ENCODE measurements at places on chromosomes 3 and 15. TPM values are rescaled to one million over a fixed set of nuclear protein-coding genes. Genes with fewer than 3 reads are reported as not detected.

- no peak for DNase-seq
These were observed 47.7 kb downstream of the CCR3 start for GRCh38 chr3:46289966-46290365.

DNA sequence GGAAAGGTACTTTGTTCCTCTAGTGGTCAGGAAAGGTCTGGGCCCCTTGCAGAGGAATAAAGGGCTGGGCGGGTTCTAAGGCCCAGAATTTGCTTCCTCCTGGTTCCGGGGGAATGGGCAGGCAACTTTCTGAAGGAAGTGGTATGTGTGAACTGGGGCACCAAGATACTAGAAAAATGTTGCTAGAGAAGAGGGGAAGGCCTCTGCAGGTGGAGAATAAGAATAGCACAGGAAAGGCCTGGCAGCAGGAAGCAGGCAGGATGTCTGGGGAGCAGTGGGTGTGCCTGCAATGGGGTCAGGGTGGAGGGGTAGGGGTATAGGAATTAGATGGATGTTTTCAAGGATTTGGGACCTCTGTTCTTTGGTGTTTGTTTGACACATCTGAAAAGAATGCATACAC lies 2.0 kb downstream of the SLC22A13 start:
- DNase-seq, result no peak

- no peak for DNase-seq
These were observed 527.6 kb downstream of the DIPK2A start for GRCh38 chr3:144499001-144499930.

DNA sequence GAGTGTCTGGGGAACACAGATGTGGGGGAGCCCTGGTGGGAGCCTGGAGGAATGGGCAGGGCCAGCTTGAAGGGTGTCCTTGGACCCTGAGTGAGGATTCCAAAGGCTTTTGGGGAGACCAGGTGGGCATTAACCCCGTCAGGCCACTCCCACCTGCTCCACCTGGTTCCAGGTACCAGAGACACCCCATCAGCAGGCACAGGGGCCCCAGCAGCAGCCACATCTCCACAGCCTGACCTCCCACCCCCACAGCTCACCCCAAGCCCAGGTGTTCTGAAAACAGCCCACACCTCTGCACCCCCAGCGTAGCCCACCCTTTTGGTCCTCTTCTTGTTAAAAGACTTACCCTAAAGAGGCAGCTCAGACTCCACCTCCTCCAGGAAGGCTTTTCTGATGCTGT lies 102.1 kb upstream of the PRR20G start:
- no peak for DNase-seq

DNA sequence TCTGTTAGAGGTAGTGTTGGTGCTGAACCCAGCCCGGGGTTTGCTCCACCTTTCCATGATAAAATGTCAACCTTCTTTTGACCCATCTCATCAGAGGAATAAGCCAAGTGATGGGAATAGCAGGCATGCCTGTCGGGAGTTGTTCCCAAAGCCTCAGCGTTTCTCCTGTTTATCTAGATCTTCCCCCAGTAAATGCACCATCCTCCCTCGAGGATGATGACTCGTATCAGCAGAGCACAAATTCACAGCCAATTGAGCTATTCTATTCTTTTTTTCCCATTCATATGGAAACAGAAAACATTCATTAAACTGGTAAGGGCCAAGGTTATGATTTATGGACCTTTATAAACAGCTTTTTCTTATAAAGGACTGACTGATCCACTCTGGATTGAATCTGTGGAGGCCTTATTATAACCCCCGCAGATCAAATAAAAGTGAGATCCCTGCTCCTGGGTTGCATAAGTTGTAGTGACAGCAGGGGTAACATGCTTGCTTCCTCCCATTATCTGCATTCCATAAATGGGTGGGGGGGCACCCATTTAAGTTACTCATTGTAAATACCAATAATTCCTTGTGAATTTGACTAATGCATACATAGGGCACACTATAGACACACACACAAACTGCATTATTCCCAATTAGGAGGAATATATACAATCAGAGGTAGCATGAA lies 207.3 kb downstream of the PLCL2 start:
- DNase-seq, result no peak

DNA sequence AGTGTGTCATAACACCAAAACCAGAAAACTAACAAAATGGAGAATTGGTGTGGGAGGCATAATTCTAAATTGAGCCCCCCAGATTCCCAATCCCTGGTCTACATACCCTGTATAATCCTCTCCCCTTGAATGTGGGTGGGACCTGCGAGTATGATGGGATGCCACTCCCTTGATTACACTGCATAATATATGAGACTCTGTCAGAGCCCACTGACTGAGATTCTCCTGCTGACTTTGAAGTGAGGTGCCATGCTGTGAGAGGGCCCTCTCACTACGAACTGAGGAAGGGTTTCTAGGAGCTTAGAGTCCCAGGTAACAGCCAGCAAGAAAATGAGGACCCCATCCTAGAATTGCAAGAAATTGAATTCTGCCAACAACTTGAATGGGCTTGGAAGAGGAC lies 49.5 kb downstream of the GPR176 start:
- DNase-seq, result no peak

- DNase-seq, result no peak
These were observed 15.8 kb downstream of the TGM4 start for GRCh38 chr3:44890258-44890657.

The CASR gene
- polyA plus RNA-seq, result 0.25 TPM

The SERPINI2 gene
- polyA plus RNA-seq, result 0.08 TPM

The MST1 gene
- 11.2 TPM for polyA plus RNA-seq

GRCh38 chr3:94256888-94257813 lies 194.3 kb downstream of the NSUN3 start:
- no peak for DNase-seq

The C2CD4A gene
- 0.05 TPM for polyA plus RNA-seq

GRCh38 chr3:159804726-159805410 lies 183.8 kb upstream of the IL12A start:
- DNase-seq, result no peak

DNA sequence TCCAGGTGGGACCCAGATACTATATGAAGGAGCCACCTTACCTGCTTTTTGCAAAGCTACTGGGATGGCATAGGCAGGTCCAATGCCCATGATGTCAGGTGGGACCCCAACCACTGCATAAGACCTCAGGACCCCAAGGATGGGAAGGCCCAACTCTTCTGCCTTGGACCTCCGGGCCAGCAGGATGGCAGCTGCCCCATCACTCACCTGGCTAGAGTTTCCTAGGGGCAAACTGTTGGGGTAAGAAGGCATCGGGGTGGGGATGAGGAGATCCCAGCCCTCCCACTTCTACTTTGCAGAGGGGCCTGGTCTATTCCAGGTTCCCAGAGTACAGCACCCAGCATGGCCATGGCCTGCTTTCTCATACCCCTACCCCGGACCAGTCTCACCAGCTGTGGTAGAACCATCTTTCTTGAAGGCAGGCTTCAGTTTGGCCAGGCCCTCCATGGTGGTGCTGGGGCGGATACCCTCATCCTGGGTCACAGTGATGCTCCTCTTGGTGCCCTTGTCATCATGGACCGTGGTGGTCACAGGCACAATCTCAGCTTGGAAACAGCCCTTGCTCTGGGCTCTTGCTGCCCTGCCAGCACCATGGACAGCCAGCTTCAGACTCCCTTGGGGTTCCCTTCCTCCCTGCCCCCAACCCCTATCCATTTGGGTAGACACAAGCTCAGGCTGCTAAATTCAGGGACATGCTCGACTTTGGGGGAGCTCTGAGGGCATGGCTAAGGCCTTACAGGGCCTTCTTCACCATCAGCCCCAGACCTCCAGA lies 10.6 kb downstream of the ACAA1 start:
- DNase-seq, result no peak

- DNase-seq, result no peak
These were observed 100.2 kb downstream of the LARS2 start for GRCh38 chr3:45488591-45488990.

GRCh38 chr3:49629866-49630265 lies 44.3 kb upstream of the APEH start:
- no peak for DNase-seq

The ZBTB20 gene
- polyA plus RNA-seq, result 1.5 TPM

GRCh38 chr3:148466980-148467740 lies 230.5 kb upstream of the AGTR1 start:
- DNase-seq, result no peak

DNA sequence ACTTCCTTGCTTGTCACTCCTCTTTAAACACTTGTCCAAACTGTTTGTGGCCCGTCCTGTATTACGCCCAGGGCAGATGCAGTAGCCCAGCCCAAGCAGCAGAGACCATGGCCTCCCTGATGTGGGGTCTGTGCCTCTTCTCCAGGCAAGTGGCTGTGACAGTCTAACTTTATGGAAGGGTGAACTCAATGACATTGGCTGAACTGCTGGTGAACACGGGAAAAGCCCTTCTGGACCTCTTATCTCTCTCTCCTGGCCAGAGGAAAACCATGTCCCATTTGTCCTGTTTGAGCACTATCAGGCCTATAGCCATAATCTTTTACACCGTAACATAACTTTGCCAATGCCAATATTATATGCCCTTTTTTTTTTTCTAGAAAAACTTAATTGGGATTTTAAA lies 67.6 kb downstream of the SMAD3 start:
- no peak for DNase-seq

DNA sequence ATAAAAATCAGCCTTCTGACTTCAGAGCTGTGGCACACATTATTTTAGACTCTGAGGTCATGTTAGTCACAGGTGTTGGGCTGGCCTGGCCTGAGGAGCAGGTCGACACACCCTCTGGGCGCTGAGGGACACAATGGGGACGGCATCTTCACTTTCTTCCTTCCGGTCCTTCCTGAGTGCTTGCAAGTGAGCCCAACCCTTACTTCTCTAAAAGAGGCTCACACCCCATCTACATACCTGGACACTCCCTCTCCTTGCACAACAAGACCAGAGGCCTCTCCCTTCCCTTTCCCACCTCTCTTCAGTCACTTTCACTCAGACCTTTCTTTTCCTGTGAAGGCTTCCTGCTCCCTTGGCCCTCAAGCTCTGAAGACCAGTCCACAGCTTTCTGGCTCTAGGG lies 85.4 kb downstream of the XXYLT1 start:
- DNase-seq, result peak; percentile 41

GRCh38 chr15:87082581-87082980 lies 1002.9 kb downstream of the AGBL1 start:
- no peak for DNase-seq

DNA sequence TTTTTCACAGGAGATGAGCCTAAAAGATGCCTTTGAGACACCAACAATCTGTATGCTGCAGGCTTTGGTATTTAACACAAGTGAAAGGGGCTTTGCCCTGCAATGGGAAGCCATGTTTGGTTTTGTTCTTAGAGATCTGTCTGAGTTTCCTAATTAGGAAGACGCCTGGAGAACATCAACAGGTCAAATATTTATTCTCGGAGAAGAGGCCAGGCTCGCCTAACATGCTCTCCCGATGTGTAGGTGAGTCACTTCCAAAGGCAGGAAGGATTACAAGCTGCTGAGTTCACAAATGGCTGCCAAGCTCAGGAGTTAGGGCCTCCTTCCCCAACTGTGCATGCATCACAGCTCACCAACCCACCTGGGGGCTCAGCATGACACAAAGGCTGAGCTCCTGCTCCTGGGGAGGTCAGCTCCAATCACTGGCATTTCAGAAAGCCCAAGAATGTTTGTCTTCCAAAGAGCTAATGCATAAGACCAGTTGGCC lies 119.5 kb upstream of the PRICKLE2 start:
- no peak for DNase-seq

The CCR5 gene
- 1.0 TPM for polyA plus RNA-seq

The GPR87 gene
- polyA plus RNA-seq, result 4.2 TPM

The ADCY5 gene
- 53.1 TPM for polyA plus RNA-seq

DNA sequence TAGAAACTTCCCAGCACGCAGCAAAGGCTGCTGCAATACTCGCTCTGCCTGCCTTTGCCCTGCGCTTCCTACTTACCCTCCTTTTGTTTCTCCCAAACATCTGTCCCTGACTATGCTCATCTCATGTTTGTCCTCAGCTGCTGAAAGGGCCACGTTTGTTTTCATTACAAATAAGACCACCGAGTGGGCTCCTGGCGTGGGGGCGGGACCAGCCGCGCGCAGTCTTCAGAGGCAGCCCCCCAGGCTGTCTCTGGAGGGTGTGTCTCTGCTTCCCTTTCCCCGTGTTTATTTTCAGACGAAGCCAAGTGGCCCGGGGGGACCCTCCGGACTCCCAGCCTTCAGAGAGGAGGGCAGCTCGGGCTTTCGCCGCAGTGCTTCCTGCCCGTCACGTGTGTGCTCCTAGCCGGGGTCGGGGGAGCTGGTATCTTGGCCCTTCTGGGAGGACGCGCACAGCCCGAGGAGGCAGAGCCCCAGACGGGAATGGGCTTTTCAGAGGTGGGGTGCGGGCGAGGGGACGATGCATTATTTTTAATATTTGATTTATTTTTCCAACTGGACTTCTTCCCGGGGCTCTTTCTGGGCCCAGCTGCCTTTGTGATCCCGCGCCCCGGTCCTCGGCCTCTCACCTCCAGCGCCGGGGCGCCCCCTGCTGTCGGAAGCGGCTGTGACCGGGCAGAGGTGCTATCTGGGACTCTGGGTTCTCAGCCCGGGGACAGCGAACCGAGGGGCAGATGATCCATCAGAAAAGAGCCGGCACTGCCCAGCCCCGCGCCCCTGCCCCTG lies 70.0 kb upstream of the CGNL1 start:
- no peak for DNase-seq

- DNase-seq, result no peak
These were observed 1041.7 kb downstream of the AGBL1 start for GRCh38 chr15:87121336-87121735.

DNA sequence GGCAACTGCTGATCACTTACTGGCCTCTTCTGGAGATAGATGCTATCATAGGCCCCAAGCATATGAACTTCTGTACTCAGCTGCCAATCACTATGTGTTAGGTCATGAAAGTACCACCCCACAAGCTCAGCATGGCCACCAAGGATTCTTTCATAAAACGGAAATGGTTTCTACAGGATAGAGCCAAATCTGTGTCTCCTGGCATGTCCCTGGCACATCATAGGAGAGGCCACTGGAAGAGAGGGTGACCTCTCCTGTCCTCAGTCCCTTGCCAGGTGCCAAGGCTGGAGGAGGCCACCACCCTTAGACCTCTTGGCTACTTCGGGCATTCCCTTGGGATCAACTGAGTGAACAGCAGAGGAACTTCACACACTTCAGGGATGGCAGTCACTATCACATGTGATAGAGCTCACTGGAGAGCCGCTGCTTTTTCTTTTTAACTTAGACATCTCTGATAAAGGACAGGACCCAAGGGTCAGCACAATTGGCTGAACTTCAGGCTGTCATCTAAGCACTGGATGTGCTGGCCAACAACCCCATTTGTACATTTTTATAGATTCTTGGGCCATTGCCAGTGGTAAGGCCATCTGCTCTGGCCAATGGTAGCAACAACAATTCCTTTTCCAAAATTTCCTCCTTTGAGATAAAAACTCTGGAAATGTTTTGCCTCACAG lies 425.2 kb downstream of the SQOR start:
- peak; percentile 49 for DNase-seq

The GOLGA6D gene
- not detected for polyA plus RNA-seq

GRCh38 chr3:141323936-141324704 lies 44.2 kb upstream of the ZBTB38 start:
- DNase-seq, result no peak

GRCh38 chr3:53071882-53072431 lies 26.1 kb upstream of the SFMBT1 start:
- no peak for DNase-seq

- no peak for DNase-seq
These were observed 77.4 kb upstream of the SLCO3A1 start for GRCh38 chr15:91776104-91776503.

- DNase-seq, result no peak
These were observed 492.8 kb upstream of the MDFIC2 start for GRCh38 chr3:70805061-70805889.
